Activated naive CD8-positive, alpha-beta T cell treated with anti-CD3 and anti-CD28 coated beads for 36 hours (primary cell): ENCODE measurements at places on chromosomes 13 and 19. TPM values are rescaled to one million over a fixed set of nuclear protein-coding genes. Genes with fewer than 3 reads are reported as not detected.

DNA sequence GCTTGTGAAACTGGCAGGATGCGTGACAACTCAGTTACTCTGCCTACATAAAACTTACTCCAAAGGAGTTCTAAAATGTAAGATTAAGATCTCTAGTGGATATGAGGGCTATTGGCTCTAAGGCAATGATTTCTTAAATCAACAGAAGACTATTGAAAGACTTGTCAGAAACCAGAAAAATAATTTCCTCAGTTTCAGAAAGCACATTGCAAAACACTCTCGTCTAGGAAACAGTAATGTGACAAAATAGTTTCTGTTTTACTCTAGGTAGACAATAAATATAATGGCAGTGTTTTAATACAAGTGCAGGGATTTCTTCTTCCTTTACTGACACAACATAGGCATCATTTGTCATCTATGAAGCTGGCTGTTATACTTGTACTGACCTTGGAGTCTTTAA is 230.1 kb downstream of the KCTD12 start:
- peaks cover 3% of the 10 kb centered on the region for H3K27me3 ChIP-seq
- H3K36me3 ChIP-seq, result no peaks in the 10 kb centered on the region
- H3K27ac ChIP-seq, result no peak overlapping the region
- DNase-seq, result no peak
- H3K4me1 ChIP-seq, result no peaks in the 10 kb centered on the region

DNA sequence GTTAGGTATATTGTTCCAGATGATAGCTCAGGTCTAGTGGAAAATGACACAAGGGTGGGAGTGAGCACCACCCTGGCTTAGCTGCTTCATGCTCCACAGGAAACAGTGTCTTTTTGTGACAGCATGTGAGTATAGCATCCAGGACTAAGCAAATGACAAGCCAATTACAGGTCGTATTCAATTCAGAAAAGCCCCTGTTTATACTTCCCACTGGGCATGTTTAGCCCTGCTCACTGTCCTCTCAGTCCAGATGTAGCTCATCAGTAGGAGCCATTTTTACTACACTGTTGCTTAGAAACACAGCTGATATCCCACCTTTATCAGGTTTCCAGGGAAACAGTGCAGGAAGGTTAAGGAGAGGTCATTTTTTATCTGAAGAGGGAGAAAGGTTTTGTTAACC is 8.0 kb downstream of the ABHD13 start:
- H3K27ac ChIP-seq, result no peak overlapping the region
- H3K4me3 ChIP-seq, result no peak overlapping the region
- no peak for DNase-seq
- no peaks in the 10 kb centered on the region for H3K27me3 ChIP-seq
- H3K4me1 ChIP-seq, result peaks cover 43% of the 10 kb centered on the region

GRCh38 chr19:17616961-17617806 is 61.7 kb downstream of the COLGALT1 start:
- H3K4me3 ChIP-seq, result no peak overlapping the region
- H3K36me3 ChIP-seq, result no peaks in the 10 kb centered on the region
- no peak overlapping the region for H3K27ac ChIP-seq
- peaks cover 3% of the 10 kb centered on the region for H3K4me1 ChIP-seq
- peaks cover 52% of the 10 kb centered on the region for H3K27me3 ChIP-seq

GRCh38 chr13:33191425-33192210 is 93.9 kb downstream of the STARD13 start:
- H3K36me3 ChIP-seq, result no peaks in the 10 kb centered on the region
- no peak overlapping the region for H3K4me3 ChIP-seq
- no peak overlapping the region for H3K27ac ChIP-seq
- no peak for DNase-seq
- H3K4me1 ChIP-seq, result peaks cover 11% of the 10 kb centered on the region

- DNase-seq, result peak; percentile 79
- H3K36me3 ChIP-seq, result no peaks in the 10 kb centered on the region
- no peak overlapping the region for H3K27ac ChIP-seq
- H3K4me1 ChIP-seq, result peaks cover 15% of the 10 kb centered on the region
These were observed 2.9 kb downstream of the CILP2 start for GRCh38 chr19:19540715-19541515.

DNA sequence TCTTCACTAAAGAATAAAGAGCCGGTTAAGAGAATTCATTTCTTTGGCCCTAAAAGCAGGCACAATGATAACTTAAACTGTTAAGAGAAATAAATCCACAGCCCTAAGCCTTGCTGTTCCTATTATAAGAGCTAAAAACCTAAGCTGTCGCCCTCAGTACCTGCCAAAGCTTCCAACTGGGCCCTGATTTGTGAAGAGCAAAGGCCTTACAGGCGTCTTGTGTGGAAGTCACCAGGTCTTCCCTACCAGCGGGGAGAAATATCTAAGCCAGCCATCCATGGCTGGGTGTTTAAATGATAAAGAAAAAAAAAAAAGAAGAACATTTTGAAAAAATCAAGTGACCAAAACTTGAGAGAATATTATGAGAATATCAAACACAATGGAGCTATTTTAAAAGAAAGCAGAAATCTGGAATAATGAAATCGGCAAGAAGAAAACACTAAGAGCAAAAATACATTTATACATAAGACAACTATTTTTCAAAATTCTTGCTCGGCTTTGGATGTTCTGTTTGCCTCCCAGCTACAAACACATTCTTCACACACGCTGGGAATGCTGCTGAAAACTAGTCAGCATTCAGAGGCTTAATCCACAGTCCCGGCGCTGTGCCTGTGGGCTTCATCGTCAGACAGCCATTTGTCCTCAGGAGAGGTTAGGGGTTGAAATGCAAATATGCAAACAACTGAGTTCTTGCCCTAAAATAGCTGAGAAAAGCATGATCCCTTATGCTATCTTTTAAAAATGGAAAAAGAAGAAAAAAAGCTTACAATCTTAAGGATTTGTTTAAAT is 89.8 kb upstream of the LSM14A start:
- H3K36me3 ChIP-seq, result no peaks in the 10 kb centered on the region
- H3K27ac ChIP-seq, result no peak overlapping the region
- no peak overlapping the region for H3K4me3 ChIP-seq
- H3K4me1 ChIP-seq, result no peaks in the 10 kb centered on the region

DNA sequence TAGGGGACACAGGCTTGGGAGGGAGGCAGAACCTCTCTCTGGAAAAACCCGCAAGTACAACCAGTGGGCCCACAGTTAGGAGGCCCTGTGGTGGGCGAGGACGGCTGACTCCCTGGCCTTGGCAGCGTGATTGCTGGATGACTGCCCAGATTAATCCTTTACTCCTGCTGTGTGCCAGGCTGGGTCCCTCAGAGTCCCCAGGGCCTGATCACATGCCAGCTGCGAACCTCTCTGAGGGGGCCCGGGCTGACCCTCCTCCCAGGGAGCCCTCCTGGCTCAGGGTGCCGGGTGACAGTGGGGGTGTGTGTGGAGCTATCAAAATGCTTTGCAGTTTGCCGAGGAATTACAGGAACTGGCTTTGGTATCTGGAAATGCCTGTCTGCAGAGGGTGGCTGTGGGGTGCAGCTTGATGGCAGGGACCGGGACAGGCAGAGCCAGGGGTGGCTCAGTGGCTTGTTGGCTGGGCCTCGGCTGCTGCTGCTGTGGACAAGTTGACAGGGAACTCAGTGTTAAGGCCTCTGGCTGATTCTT is 48.9 kb downstream of the DNM2 start:
- H3K27me3 ChIP-seq, result no peaks in the 10 kb centered on the region
- H3K36me3 ChIP-seq, result peaks cover 18% of the 10 kb centered on the region
- DNase-seq, result no peak
- H3K4me3 ChIP-seq, result no peak overlapping the region
- no peak overlapping the region for H3K27ac ChIP-seq

GRCh38 chr19:1265615-1266128 is 3.5 kb upstream of the CIRBP start:
- peaks cover 52% of the 10 kb centered on the region for H3K4me1 ChIP-seq
- peaks cover 25% of the 10 kb centered on the region for H3K36me3 ChIP-seq
- DNase-seq, result peak; percentile 71

DNA sequence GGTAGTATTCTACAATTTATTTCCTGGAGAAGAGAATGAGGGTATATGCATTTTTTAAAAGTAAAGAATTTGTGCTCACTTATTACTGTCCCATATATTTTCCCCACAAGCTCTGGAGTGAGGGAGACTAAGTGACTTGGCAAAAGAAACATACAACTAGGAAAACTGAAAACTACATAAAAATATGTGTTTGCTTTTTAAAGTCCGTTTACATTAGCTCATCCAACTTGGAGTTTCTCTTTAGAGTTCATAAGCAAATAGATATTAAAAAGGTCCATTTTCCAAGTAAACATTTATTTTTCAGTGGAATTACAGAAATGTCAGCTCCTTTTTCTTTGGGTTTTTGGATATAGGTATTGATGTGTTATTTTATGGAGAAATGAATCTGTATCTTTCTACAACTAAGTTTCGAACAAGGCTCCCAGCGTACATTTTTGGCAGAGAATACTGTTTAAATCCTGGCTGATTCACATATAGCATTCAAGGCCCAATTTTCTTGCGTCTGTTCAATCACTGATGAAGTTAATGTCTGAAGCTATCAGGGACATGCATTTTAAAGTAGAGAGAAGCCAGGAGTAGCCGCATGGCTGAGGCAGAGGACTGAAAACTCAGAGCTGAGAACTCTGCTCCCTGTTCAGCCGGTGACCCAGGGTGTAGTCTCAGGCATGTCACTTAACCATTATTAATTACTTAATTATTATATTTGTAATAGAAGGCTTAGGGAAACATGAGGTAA is 729.4 kb downstream of the EFNB2 start:
- no peak overlapping the region for H3K27ac ChIP-seq
- H3K4me1 ChIP-seq, result no peaks in the 10 kb centered on the region
- H3K36me3 ChIP-seq, result no peaks in the 10 kb centered on the region
- H3K4me3 ChIP-seq, result no peak overlapping the region
- DNase-seq, result no peak

GRCh38 chr13:21638319-21639282 is 32.3 kb upstream of the FGF9 start:
- H3K4me1 ChIP-seq, result peaks cover 2% of the 10 kb centered on the region
- H3K36me3 ChIP-seq, result no peaks in the 10 kb centered on the region
- no peak overlapping the region for H3K4me3 ChIP-seq

- no peaks in the 10 kb centered on the region for H3K27me3 ChIP-seq
- peaks cover 44% of the 10 kb centered on the region for H3K4me1 ChIP-seq
- no peak for DNase-seq
- peaks cover 20% of the 10 kb centered on the region for H3K36me3 ChIP-seq
- peak overlapping the region; percentile 93 for H3K27ac ChIP-seq
These were observed 555 bp downstream of the SCAF1 start for GRCh38 chr19:49642492-49643035.

DNA sequence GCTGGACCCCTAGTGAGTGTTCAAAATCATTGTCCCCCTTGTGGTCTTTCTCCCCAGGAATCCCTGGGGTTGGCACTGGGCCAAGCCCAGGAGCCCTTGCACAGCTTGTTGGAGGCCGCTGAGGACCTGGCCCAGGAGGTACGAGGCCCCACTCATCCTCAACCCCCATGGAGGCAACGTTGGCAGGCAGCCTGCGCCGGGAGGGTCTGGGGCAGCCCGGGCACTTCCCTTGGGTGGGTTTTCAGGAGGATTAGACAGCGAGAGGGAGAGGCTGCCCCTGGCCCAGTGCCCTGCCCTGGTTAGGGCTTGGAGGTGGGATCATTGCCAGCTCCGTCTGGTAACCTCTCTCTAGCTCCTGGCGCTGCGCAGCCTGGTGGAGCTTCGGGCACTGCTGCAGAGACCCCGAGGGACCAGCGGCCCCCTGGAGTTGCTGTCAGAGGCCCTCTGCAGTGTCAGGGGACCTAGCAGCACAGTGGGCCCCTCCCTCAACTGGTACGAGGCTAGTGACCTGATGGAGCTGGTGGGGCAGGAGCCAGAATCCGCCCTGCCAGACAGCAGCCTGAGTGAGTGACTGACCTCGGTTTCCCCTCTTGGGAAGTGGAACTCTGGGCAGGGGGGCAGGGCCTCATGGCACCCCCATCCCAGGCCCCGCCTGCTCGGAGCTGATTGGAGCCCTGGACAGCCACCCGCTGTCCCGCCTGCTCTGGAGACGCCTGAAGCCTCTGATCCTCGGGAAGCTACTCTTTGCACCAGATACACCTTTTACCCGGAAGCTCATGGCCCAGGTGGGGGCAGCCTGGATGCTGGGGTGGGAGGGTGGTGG is 3.0 kb downstream of the ABCA7 start:
- no peak for DNase-seq
- peaks cover 6% of the 10 kb centered on the region for H3K36me3 ChIP-seq
- peaks cover 36% of the 10 kb centered on the region for H3K4me1 ChIP-seq
- no peak overlapping the region for H3K27ac ChIP-seq
- H3K27me3 ChIP-seq, result no peaks in the 10 kb centered on the region

- DNase-seq, result peak; percentile 71
- no peaks in the 10 kb centered on the region for H3K27me3 ChIP-seq
- peak overlapping the region; percentile 90 for H3K4me3 ChIP-seq
- peaks cover 27% of the 10 kb centered on the region for H3K4me1 ChIP-seq
- H3K27ac ChIP-seq, result peak overlapping the region; percentile 96
These were observed 933 bp downstream of the TFPT start for GRCh38 chr19:54114340-54115108.

- DNase-seq, result no peak
- H3K4me1 ChIP-seq, result no peaks in the 10 kb centered on the region
- peaks cover 27% of the 10 kb centered on the region for H3K36me3 ChIP-seq
- H3K27me3 ChIP-seq, result no peaks in the 10 kb centered on the region
These were observed 82.9 kb upstream of the AKAP11 start for GRCh38 chr13:42189061-42189460.

- H3K27ac ChIP-seq, result peak overlapping the region; percentile 73
- H3K27me3 ChIP-seq, result no peaks in the 10 kb centered on the region
- H3K4me3 ChIP-seq, result peak overlapping the region; percentile 77
- H3K4me1 ChIP-seq, result peaks cover 42% of the 10 kb centered on the region
- DNase-seq, result peak; percentile 62
These were observed 1.6 kb downstream of the PKN1 start for GRCh38 chr19:14434543-14435319.

GRCh38 chr19:28864024-28864503 is 348.9 kb downstream of the UQCRFS1 start:
- DNase-seq, result no peak
- H3K27me3 ChIP-seq, result no peaks in the 10 kb centered on the region
- H3K27ac ChIP-seq, result no peak overlapping the region

DNA sequence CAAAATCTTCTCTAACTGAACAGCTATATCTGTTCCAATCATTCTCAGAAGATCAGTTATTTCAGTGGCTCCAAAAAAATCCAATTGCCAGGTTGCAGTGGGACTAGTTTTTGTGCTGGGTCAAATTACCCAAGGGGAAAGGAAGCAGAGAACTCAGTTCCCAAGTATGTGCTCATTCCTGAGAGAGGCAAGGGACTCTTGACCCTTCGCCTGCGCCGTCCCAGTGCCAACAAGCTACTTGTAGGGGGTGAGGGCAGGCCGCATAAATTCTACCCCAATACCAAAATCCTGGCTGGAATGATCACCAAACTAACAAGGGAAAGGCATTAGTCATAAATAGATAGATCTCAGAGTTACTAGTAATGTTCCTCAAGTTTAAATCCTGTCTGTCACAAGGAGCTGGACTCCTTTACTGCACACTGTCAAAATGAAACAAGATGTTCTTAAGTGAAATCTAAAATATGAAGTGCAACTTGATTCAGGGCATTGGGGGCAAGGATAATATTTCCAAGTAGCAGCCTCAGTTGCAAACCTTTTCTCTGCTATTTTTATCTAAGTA is 50.6 kb downstream of the XPO4 start:
- no peak for DNase-seq
- H3K4me3 ChIP-seq, result no peak overlapping the region
- peaks cover 2% of the 10 kb centered on the region for H3K4me1 ChIP-seq
- no peak overlapping the region for H3K27ac ChIP-seq

ANKLE1 gene
- total RNA-seq, result 22.9 TPM

MYCBP2 gene
- 89.5 TPM for total RNA-seq

PSG11 gene
- not detected for total RNA-seq

SAMD4B gene
- total RNA-seq, result 36.5 TPM
